Activated CD4-positive, alpha-beta T cell treated with anti-CD3 and anti-CD28 coated beads for 4 hours (primary cell): ENCODE measurements at places on chromosomes 13 and 19.

DNA sequence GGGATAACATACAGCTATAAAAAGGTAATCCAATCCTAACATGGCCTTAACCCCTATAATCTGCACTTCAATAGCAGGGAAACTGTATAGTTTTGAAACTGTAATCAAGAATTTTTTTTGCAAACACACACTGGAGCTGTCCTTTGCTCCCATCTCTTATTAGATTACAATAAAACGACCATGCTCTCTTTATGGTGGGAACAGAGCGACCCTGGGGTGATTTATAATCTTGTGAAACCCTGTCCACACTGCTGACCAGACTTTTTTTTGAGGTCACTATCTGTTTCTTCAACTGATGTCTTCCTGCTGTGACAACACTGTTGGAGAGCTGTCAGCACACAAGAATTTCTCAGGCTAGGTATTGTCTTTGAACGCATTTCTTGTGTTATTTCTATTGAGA lies 35.3 kb downstream of the DACH1 start:
- DNase-seq, result no peak

- no peak for DNase-seq
Observed at GRCh38 chr13:25281193-25281934, 5.9 kb downstream of the MTMR6 start.

GRCh38 chr19:40600570-40601133 lies 517 bp upstream of the LTBP4 start:
- DNase-seq, result no peak

GRCh38 chr13:73194310-73194709 lies 135.5 kb downstream of the KLF5 start:
- no peak for DNase-seq

- no peak for DNase-seq
Observed at GRCh38 chr13:76816394-76816793, 69.8 kb downstream of the KCTD12 start.
